ENCODE measurements at places on chromosomes 1 and 21.
A peak's percentile ranks its signal among the peaks of the same experiment; 100 is the strongest.

DNA sequence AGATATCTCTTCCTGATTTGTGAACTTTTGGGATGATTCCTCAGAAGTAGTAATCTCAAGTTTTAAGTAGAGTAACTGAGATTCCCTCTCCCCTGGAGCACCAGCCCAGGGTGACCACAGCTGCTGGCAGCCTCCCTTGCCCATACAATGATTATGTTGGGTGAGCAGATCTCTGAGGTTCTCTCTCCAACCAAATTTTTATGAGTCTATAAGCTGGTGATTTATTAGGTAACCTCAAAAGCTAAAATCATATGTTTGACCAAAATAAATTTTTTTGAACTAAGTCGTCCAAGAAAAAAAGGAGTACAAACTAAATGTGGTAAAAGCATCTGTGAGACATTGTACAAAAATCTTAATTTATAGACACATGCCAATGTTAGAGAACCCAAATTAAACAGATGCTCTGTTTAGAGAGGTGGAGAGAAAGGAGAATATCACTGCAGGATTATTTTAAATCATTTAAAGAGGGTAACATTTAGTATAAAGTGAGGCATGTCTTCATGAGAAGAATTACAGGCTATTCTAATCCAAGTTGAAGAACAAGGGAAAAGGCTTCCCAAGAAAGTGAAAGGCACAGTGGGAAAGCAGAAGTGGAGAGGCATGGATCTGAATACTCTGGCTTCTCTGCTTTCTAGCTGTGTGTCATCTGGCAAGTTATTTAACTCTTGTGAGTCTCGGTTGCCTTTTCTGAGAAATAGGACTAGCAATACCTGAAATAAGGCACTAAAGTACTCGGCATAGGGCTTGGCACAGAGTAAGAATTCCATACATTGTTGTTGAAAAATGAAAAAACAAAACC, 2.5 kb downstream of the AKNAD1 start:
- H3K27me3 ChIP-seq: no peaks in the 10 kb centered on the region
- H3K27ac ChIP-seq: peak overlapping the region; percentile 45
- H3K4me1 ChIP-seq: no peaks in the 10 kb centered on the region
- no peak overlapping the region for H3K4me3 ChIP-seq

DNA sequence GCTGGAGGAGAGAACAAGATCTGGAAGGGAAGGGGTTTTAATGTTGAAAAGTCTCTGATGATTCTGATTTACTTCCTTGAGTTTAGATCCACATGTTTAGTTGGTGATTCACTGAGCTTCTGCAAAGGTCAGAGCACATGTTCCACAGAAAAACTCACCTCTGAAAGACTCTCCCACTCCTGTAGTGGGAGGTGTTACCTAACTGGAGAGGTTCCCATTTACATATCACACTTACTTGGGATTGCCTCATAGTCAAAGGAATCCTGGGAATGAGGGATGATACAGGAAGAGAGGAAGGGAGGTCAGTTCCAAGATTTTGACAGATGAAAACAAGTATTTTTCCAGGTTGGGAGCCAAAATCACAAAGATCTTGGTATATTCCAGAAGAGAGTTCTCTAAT, 2.7 kb upstream of the NTNG1 start:
- H3K27me3 ChIP-seq: no peaks in the 10 kb centered on the region
- peaks cover 21% of the 10 kb centered on the region for H3K4me1 ChIP-seq
- no peak overlapping the region for H3K4me3 ChIP-seq
- H3K36me3 ChIP-seq: no peaks in the 10 kb centered on the region
- H3K27ac ChIP-seq: no peak overlapping the region

GRCh38 chr1:201250326-201251011, 32.8 kb upstream of the PKP1 start:
- no peaks in the 10 kb centered on the region for H3K4me1 ChIP-seq
- peaks cover 6% of the 10 kb centered on the region for H3K27me3 ChIP-seq
- no peaks in the 10 kb centered on the region for H3K36me3 ChIP-seq
- no peak overlapping the region for H3K4me3 ChIP-seq

- no peak overlapping the region for H3K4me3 ChIP-seq
- H3K4me1 ChIP-seq: no peaks in the 10 kb centered on the region
- DNase-seq: no peak
- H3K27me3 ChIP-seq: no peaks in the 10 kb centered on the region
Observed at GRCh38 chr1:32486463-32487113, 21.7 kb downstream of the ZBTB8B start.

DNA sequence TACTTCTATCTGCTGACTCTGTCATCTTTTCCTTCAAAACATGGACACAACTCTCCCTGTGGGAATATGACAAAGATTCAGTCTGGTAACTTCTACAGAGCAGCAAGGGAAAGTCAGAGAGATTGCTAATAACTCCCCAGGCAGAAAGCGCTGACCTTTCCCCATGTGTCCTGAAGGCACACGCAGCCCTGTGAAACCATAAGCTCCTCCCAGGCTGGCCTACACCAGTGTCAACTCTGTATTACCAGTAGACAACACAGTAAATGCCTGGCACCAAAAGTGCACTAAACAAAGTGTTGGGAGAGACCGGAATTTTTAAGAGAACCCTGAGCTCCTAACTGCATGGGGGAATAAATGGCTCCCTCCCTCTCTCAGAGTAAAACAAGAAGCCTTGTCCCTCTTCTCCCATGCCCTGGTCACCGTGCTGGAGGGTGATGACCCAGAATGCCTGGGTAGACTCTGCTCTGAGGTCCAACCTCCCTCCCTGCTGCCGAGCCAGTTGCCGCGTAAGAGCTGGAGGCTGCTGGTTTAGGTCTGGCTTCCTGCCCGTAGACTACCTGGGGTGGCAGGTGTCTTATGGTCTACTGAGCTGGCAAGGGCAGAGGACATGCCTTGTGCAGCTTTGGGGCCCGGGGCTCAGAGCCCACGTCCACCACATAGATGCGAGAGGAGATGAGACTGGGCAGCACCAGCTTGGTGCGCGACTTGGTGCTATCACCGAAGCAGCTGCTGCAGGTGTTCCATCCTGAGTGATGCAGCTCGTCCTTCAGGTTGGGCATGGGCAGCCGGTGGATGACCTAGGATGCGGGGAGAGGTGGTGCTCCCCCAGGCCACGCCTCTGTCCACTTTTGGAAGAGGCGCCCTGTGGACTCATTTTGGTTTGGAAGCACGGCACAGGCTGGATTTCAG, 3.9 kb downstream of the SELENBP1 start:
- H3K27me3 ChIP-seq: no peaks in the 10 kb centered on the region
- DNase-seq: peak; percentile 60
- no peak overlapping the region for H3K4me3 ChIP-seq

DNA sequence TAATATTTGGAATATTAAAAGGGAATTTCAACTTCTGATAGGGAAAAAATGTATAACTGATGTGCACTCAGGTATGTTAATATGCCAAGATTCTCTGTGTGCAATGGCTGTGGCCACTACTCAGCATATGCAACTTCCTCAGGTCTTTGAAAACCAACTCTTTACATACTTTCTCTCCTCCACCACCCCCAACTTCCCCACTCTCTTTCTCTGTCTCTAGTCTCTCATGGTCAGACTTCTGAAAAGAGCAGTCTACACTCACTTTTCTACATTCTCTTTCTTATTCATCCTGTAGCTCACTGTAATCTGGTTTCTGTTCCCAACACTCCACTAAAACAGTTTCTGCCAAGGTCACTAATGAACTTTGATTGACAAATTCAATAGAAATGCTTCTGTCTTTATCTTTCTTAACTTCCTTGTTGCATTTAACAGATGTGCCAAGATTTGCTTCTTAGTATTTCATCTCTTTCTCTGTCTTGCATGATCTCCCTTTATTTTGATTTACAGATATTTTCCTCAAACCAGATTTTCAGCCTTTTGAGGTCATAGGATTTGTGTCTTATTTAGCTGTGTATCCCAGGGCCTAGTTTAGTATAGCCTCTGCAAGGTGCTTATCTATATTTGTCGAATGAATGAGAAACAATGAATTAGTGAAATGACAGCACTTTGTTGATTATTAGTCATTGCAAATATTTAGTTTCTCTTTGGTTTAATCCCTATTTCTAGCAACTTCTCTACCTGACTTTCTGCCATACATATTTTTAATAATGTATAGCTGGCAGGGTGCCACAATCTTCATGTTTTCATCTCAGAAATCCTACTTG, 168.9 kb downstream of the LMO4 start:
- DNase-seq: no peak
- H3K27ac ChIP-seq: no peak overlapping the region
- no peaks in the 10 kb centered on the region for H3K36me3 ChIP-seq
- no peak overlapping the region for H3K4me3 ChIP-seq
- no peaks in the 10 kb centered on the region for H3K27me3 ChIP-seq
- H3K4me1 ChIP-seq: no peaks in the 10 kb centered on the region

GRCh38 chr1:221910222-221910621, 168.3 kb upstream of the DUSP10 start:
- no peak for DNase-seq
- no peaks in the 10 kb centered on the region for H3K27me3 ChIP-seq
- H3K4me1 ChIP-seq: no peaks in the 10 kb centered on the region
- no peak overlapping the region for H3K4me3 ChIP-seq

GRCh38 chr1:31701091-31701736, 2.6 kb downstream of the COL16A1 start:
- H3K36me3 ChIP-seq: peaks cover 36% of the 10 kb centered on the region
- H3K4me1 ChIP-seq: peaks cover 68% of the 10 kb centered on the region
- DNase-seq: peak; percentile 99
- no peaks in the 10 kb centered on the region for H3K27me3 ChIP-seq

DNA sequence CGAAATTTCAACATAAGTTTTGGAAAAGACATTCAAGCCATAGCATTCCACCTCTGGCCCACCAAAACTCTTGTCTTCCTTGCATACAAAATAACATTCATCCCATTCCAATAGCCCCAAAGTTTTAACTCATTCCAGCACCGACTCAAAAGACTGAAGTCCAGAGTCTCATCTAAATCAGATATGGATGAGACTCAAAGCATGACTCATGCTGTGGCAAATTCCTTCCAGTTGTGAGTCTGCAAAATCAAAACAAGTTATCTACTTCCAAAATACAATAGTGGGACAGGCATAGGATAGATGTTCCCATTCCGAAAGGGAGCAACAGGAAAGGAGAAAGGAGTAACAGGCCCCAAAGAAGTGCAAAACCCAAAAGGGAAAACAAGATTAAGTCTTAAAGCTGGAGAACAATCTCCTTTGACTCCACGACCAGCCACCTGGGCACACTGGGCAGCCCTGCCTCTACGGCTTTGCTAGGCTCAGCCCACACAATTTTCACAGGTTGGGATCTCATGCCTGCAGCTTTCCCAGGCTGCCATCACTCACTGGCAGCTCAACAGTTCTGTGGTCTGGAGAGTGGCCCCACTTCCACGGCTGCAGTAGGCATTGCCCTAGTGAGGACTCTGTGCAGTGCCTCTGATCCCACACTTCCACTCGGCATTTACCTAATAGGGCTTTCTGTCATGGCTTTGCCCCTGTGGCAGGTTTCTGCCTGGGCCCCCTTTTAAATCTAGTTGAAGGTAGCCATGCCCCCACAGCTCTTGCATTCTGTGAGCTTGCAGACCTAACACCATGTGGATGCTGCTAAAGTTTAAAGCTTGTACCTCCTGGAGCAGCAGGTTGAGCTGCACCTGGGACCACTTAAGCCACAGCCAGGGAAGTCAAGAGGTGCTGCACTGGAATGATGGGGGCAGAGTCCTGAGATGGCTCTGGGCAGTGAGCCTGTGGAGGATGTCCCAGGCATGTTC, 51.0 kb downstream of the RUNX3 start:
- peak; percentile 40 for DNase-seq
- H3K4me3 ChIP-seq: no peak overlapping the region
- H3K4me1 ChIP-seq: no peaks in the 10 kb centered on the region
- no peaks in the 10 kb centered on the region for H3K36me3 ChIP-seq

DNA sequence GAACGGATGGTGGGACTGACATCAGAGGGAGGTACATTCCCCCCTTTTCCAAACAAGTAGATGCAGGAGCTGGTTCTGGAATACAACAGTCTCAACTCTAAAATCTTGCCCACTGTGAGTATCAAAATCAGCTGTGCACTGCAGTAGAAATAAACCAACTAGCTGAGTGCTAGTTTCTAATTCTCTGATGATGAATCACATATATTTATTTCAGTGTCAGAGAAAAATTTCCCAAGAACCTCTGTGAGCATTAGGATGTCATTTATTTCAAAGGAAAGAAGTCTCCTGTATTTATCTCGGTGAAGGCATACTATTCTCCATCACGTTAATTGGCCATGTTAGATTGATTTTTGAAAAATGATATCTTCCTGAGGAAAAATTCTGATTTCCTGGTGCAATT, 67.1 kb downstream of the LHX9 start:
- no peak overlapping the region for H3K4me3 ChIP-seq
- no peak for DNase-seq
- H3K27ac ChIP-seq: no peak overlapping the region
- no peaks in the 10 kb centered on the region for H3K4me1 ChIP-seq

GRCh38 chr1:151693057-151693651, 23.4 kb downstream of the CELF3 start:
- H3K4me3 ChIP-seq: no peak overlapping the region
- H3K27me3 ChIP-seq: no peaks in the 10 kb centered on the region
- no peak for DNase-seq
- H3K27ac ChIP-seq: no peak overlapping the region
- H3K36me3 ChIP-seq: peaks cover 31% of the 10 kb centered on the region

GRCh38 chr1:75600781-75601180, 10.1 kb downstream of the SLC44A5 start:
- no peaks in the 10 kb centered on the region for H3K4me1 ChIP-seq
- no peak overlapping the region for H3K4me3 ChIP-seq
- H3K27ac ChIP-seq: no peak overlapping the region
- H3K36me3 ChIP-seq: no peaks in the 10 kb centered on the region
- no peaks in the 10 kb centered on the region for H3K27me3 ChIP-seq
- DNase-seq: no peak

DNA sequence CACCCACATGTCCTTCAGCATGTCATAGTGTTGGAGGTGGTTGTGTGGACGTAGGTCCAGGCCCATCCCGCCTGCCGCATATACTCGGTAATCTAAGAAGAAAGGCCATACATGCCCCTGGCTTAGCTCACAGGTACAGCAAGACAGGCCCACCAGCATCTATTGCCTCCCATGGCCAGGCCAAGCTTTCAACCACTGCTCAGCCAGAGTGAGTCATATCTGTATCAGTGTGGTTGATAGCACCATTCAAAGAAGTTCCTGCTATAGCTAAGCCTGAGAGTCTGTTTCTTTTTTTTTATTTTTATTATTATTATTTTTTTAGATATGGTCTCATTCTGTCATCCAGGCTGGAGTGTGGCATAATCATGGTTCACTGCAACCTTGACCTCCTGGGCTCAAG, 17.0 kb downstream of the KLHDC8A start:
- H3K4me1 ChIP-seq: peaks cover 15% of the 10 kb centered on the region
- H3K27ac ChIP-seq: no peak overlapping the region
- H3K36me3 ChIP-seq: no peaks in the 10 kb centered on the region
- peaks cover 32% of the 10 kb centered on the region for H3K27me3 ChIP-seq
- DNase-seq: no peak
- H3K4me3 ChIP-seq: no peak overlapping the region

- H3K36me3 ChIP-seq: no peaks in the 10 kb centered on the region
- no peaks in the 10 kb centered on the region for H3K27me3 ChIP-seq
- DNase-seq: no peak
- H3K4me3 ChIP-seq: no peak overlapping the region
- H3K4me1 ChIP-seq: no peaks in the 10 kb centered on the region
- H3K27ac ChIP-seq: no peak overlapping the region
Observed at GRCh38 chr1:15985611-15986297, 9.9 kb upstream of the ZBTB17 start.
